ENCODE measurements at places on chromosomes 4 and X.

DNA sequence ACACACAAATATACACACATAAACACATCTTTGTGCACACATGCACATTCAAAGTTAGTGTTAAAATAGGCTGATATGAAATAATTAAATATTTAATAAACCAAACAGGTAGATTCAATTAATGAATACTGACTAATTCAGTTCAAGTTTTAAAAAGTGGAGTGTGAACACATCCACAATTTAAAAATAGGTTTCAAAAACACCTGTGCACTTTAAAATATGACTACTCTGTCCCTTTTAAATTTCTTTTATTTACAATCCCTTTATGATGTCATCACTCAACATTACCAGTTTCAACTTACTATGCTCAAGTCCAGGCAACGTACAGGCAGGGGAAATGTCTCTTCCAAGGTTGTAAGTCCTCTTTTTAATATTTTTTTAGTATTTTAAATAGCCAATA is at the start of gene CYLC1:
CYLC1 (plus strand) TSS at position 301 of the 400 bp plus-strand sequence; CDS start at position 338, 37 bp downstream.
- DNase-seq, result no peak

DNA sequence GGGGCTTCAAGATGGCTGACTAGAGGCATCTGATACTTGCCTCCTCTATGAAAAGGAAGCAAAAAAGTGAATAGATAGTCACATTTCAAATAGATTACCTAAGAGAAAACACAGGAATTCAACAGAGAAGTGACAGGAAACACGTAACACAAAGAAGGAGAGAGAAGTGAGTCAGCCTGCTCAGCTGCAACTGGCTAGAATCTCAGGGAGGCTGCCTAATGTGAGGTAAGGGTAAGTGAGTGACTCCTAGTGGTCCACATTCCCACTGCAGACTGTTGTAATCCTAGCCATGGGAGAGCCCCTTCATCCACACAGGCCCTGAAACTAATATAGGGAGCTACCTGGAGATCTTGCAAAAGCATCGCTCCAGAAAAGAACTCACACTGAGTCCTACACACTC is 179.2 kb downstream of the SLC7A11 start:
- DNase-seq, result no peak

DNA sequence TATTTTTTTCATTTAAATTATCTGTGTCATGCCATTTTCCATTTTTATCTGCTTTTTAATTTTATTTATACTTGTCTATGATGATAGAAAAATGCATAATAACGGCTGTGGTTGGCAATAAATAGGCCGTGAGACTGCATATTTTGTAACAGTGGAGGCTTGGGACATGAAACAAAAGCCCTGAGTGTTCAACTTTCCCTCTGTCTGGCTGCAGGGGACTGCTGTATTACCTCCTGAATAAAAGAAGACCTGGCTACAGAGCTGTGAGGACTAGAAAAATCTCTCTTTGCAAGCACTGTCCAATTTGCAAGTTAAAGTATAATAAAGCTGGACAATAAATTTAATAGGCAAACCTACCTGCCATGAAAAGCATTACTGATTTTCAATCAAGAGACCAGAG is 82.1 kb downstream of the MAGEB10 start:
- no peak for DNase-seq

- DNase-seq, result no peak
These were observed 236.9 kb upstream of the PPARGC1A start for GRCh38 chr4:24126776-24127175.

GRCh38 chrX:131752493-131753198 is 208.8 kb downstream of the OR13H1 start:
- DNase-seq, result peak; percentile 67

DNA sequence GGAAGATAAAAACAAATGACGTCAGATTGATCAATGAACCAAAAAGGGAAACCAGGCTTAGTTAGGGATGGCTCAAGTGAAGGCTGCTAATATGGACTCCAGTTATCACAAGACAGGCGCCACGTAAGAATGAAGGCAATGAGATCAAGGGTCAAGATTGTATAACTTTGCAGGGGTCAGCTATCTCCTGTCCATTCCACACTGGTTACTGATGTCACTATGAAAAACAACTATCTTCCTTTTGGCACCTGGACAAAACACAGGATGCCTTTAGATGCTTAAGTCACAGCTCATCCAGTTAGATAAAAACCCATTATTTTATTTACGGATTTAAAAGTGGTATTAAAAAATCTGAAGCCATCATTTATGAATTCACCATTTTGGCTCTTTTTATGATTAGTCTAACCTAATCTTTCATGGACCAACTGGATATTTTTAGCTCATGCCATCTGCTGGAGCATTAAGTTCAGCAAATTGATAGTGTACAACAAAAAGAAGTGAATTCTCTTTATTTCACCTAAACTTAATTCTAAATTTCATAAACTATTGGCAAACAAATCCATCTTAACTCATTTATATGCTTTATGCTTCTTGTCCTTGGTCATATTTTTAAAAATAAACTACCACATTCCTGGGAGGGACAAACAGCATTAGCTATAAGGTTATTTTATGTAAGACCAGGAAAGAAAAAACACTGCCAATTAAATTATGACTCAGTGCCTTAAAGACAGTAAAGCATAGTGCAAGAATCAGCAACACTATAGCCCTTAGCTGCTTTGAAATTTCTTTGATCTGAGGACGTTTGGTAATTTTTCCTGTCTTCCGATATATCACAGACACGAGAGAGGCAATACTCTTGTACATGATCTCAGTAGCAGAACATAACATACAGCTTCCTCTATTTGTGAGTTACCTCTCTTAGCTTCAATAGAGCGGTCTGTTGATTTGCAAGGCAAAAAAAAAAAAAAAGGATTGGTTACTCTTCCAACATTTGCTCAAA is 27.0 kb downstream of the DHX15 start:
- DNase-seq, result no peak

GRCh38 chr4:157818946-157819692 is 353.7 kb downstream of the GASK1B start:
- no peak for DNase-seq

- DNase-seq, result no peak
These were observed 92.0 kb upstream of the TEX13D start for GRCh38 chrX:124240422-124240821.

DNA sequence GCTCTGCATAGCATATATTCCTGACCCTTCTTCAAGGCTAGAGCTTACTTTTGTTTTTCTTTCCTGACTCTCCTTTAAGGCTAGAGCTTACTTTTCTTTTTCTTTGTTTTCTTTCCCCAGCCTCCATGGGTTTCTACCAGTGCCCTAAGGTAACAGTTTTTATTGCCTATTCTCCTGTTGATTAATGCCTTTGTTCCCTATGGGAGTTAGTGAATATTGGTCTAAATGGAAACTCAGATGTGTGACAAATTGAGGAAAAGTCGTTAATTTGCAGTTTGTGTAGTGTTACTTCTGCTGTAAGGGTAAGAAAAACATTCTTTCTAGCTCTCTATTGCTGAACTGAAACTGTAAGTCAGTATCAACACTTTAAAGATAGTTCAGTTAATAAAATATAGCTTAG is 358.7 kb downstream of the IL15 start:
- DNase-seq, result no peak

DNA sequence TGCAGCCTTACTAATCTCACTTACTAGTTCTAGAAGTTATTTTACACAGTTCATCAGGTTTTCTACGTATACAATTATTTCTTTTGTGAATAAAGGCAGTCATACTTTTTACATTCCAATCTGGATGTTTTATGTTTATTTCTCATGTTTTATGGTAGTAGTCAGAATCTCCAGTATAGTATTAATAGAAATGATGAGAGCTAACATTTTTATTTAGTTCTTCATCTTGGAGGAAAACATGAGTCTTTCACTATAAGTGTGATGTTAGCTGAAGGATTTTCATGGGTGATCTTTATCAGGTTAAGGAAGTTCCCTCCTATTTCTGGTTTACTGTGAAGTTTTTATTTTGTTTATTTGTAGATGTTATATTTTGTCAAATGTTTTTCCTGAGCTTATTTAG is 256.1 kb upstream of the GIMD1 start:
- no peak for DNase-seq

DNA sequence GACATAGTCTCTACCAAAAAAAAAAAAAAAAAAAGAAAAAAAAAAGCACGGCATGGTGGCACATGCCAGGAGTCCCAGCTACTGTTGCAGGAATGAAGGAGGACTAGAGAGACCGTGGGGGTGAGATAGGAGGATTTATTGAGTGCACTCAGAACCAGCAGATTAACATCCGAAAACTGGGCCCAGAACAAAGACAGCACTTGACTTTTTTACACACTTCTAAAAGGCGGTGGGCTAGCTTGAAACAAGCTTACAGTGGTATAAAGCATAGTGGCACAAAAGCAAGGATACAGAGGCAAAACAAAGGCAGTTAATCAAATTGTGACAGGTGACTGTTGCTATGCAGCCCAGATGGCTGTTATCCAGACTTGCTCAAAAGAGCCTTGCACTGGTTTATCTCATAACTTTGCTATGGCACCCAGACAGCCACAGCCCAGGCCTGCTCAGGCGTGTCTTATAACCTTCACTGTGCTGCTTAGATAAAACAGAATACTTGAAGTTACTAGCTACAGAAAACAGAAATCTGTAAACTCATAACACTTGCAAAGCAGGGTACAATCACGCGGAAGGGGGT is 9.9 kb upstream of the PI4K2B start:
- no peak for DNase-seq

DNA sequence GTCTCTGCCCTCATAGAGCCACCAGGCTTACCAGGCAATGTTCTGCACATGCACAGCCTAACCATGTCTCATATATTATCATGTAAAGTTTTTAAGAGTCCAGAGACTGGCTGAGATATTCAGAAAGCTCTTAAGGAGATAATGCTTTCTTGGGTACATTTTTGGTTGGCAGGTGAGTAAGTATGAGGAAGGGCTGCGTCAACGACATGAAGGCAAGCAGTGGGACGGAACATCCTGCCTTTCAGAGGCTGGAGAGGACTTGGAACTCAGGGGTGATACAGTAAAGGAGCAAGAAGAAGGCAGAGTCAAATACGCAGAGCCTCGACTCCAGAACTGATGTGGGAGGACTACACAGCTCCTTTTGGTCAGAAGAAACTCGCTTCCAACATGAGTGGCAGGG is 74.8 kb upstream of the MTNR1A start:
- no peak for DNase-seq

DNA sequence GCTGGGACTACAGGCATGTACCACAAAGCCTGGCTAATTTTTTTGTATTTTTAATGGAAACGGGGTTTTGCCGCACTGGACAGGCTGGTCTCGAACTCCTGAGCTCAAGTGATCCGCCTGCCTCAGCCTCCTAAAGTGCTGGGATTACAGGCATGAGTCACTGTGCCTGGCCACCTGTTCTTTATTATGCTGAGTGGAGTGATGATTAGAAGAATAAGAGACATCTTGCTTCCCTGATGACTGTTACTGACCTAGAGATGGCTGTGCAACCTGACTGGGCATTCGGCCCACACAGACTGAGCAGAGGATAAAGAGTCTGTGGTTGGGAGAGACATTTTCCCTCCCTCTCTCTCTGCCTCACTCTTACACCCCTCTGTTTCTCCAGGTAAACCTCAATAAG is 56.7 kb downstream of the SPINK2 start:
- no peak for DNase-seq

- no peak for DNase-seq
These were observed 63.2 kb downstream of the PHEX start for GRCh38 chrX:22095286-22095685.

DNA sequence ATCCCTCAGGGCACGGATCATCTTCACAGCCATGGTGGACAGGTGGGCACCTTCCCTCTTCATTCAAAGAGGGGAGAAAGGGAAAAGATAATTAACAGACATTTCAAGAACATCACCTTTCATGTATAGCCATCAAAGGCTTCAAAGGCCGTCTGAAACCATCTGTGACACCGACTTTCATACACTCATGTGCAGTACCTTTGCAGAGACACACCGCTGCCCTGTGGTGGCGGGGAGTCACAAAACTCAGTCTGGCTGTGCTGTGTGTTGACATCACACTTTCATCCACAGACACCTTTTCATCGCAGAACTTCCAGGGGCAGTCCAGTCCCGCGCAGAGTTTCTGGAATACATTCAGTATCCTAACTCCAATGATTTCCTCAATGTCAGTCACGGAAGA is 47.6 kb upstream of the MTNR1A start:
- no peak for DNase-seq

GRCh38 chrX:133435544-133436124 is 20.3 kb upstream of the GPC4 start:
- no peak for DNase-seq

- no peak for DNase-seq
These were observed 580.4 kb upstream of the ADGRL3 start for GRCh38 chr4:60619531-60620305.

DNA sequence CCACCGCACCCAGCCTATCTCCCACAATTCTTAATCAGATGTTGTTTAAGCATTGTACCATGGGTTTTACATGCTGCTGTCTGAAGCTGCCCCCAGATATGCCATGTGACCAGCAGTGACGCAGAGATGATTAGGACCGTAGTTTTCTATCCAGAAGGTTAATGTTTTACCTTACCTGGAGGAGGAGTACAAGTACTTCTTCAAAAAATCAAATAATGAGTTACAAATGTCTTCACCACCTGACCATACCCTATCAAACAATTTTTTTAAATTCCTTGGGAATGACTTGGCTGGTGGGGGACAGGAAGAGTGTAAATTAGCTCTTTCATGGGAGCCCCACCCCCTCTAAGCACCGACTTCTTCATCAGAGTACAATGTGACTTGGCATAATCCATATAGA is 16.2 kb upstream of the SGMS2 start:
- DNase-seq, result no peak

- no peak for DNase-seq
These were observed 9.3 kb downstream of the ZNF185 start for GRCh38 chrX:152907084-152907651.

GRCh38 chr4:165328708-165329107 is 1.2 kb downstream of the MSMO1 start:
- DNase-seq, result no peak

GRCh38 chrX:138921031-138921430 is 209.5 kb upstream of the FGF13 start:
- no peak for DNase-seq

- DNase-seq, result no peak
These were observed 149.7 kb downstream of the RRAGB start for GRCh38 chrX:55867181-55867651.

GRCh38 chr4:86523333-86523732 is 70.8 kb upstream of the PTPN13 start:
- no peak for DNase-seq

GRCh38 chr4:55904576-55904975 is 44.2 kb upstream of the CEP135 start:
- no peak for DNase-seq

DNA sequence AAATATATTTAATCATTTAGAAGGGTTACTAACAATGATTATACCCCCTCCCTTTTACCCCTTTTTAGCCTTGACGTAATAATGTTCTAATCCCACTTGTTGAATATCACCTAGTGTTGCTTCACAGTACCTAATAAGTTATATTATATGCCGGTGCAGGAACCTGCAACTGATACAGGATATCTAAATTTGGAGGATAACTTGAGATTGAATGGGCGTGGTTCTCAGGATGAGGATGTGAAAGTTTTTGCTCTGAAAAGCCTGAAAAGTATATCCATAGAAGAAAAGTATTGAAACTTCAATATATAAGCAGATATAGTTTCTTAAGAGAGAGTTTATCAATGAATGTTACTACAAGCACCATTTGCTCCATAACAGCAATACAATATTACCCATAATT is 59.8 kb downstream of the ZNF711 start:
- no peak for DNase-seq

- no peak for DNase-seq
These were observed 56.0 kb downstream of the SAT1 start for GRCh38 chrX:23838953-23839352.
